ENCODE measurements at places on chromosomes 2 and 18.

GRCh38 chr2:120477198-120477597 is 131.3 kb downstream of the INHBB start:
- no peak for DNase-seq

- no peak for DNase-seq
Measured at GRCh38 chr18:80076379-80076778, 32.7 kb upstream of the ADNP2 start.

DNA sequence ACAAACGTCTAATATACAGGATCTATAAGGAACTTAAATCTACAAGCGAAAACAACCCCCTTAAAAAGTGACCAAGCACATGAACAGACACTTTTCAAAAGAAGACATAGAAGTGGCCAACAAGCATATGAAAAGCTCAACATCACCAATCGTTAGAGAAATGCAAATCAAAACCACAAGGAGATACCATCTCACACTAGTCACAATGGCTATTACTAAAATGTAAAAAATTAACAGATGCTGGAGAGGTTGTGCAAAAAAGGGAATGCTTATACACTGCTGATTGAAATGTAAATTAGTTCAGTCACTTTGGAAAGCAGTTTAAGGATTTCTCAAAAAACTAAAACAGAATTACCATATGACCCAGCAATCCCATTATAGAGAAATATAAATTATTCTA is 1148.5 kb upstream of the FAM98A start:
- no peak for DNase-seq

DNA sequence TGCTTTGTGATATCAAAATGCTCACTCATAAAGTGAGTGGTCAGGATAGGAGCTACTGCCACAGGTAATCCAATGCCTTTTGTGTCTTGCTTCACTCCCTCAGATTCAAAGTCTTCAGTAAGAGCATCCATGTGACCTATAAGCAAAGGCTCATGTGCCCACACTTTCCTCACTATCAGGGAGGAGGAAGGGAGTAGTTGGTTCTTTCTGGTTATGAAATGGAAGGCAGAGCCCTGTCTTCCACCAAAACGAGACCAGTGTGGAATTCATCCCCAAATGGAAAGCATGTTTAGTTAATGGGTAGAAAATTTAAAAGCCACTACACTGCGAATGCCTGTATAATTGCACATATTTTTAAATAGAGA is 25.8 kb downstream of the IL1F10 start:
- no peak for DNase-seq

DNA sequence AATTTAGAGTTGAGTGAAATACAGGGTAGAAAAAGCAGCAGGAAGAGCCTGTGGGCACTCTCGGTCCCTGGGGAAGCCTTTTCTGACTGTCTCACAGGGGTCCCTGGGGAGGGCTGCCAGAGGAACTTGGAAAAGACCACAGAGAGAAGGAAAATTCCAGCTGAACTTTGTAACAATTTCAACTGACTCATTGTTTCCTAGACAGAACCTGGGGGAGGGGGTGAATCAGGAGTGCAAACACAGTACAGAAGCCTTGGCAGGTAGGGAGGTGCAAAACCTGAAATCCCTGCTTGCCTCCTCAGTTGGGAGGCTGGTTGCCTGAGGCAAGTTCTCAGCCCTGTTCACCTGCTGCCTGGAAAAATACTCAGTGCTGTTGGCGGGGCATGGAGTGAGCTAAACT is 106.8 kb downstream of the GRB14 start:
- DNase-seq: no peak

DNA sequence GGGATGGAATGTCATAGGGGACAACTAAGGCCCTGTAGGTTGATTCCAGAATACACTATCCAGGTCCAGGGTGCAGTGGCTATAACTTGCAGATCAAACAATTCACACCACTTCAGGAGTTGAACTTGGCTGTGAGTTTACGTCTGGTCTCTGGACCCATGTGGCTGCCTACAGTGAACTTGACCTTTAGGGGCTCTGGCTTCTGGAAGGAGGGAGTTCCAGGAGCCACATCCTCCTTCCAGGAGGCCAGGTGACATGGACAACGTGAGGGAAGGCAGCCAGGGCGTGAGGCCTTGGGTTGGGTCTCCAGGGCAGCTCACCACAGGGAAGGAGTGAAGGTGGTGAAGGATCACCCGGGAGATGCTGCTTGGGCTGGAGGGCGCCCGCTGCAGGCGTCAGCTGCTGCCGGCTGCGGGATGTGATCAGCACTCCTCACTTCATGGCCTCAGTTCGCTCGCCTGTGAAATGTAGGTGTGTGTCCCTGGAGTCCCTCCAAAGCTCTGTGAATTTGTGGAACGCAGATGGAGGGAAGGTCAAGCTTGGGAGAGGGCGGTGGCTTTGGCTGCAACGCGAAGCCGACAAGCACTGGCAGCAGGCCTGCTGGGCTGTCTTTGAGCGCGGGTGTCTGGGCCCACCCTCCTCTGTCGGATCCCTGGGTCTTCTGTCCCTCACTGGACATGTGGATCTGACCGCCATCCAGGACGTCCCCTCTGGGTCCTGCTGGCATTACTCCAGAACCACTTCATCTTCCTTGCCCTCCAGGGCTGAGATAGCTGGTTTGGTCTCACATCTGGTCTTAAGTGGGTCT is 146.5 kb downstream of the GLI2 start:
- no peak for DNase-seq

- no peak for DNase-seq
Measured at GRCh38 chr2:156466739-156467405, 30.7 kb downstream of the GPD2 start.

- no peak for DNase-seq
Measured at GRCh38 chr2:605674-606608, 71.3 kb downstream of the TMEM18 start.

- peak; percentile 56 for DNase-seq
Measured at GRCh38 chr2:36800381-36800780, 103.9 kb downstream of the VIT start.

DNA sequence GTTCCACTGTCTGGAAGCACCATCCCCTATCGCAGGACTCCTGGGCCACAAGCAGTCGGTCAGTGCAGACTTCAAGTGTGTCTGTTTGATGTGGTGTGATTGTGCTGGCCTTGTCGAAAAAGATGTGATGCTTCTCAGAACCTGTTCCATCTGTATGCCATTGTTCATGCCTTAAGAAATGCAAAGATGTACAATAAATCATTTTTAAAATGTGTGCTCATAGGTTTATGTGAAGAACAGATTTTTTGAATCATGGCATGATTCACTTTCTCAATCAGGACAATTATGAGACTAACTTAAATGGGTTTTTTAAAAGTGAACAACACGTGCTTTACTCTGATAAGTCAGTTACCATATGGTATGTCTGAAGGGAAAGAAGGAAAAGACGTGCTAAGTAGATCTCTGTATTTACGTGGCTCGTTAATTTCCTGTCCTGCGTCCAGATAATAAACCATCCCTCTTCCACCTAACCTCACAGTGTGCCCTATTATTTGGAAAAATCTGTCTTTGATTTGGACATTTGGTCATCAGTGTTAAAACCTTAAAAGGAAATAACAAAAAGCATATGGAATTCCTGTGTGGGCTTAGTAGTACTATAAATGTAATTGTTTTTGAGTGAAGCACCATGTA is 54.9 kb downstream of the PRKRA start:
- DNase-seq: no peak

GRCh38 chr18:63443829-63444228 is 21.6 kb upstream of the VPS4B start:
- no peak for DNase-seq

GRCh38 chr2:100339823-100340222 is 17.5 kb upstream of the LONRF2 start:
- no peak for DNase-seq

- no peak for DNase-seq
Measured at GRCh38 chr2:171452773-171453172, 18.7 kb downstream of the DCAF17 start.

- no peak for DNase-seq
Measured at GRCh38 chr18:8967573-8967972, 134.9 kb upstream of the NDUFV2 start.

- no peak for DNase-seq
Measured at GRCh38 chr2:156326526-156327095, 5.9 kb downstream of the NR4A2 start.

- DNase-seq: no peak
Measured at GRCh38 chr2:241391892-241392665, 36.0 kb downstream of the FARP2 start.
